HCT116 (cell line): ENCODE measurements at places on chromosomes 2 and 18. TPM values are rescaled to one million over a fixed set of nuclear protein-coding genes. Genes with fewer than 3 reads are reported as not detected.

KCNK3 gene
- 0.71 TPM for total RNA-seq

SOX11 gene
- total RNA-seq: 0.02 TPM

MAB21L4 gene
- total RNA-seq: not detected

CASP10 gene
- total RNA-seq: 2.6 TPM

RELCH gene
- 17.4 TPM for total RNA-seq

INHBB gene
- 0.27 TPM for total RNA-seq

FAM228A gene
- total RNA-seq: not detected

GDF7 gene
- 0.02 TPM for total RNA-seq

STPG4 gene
- 10.6 TPM for total RNA-seq

RAB6C gene
- total RNA-seq: not detected

CNTNAP5 gene
- total RNA-seq: not detected

CHRND gene
- not detected for total RNA-seq

SP140 gene
- 2.6 TPM for total RNA-seq

CDK15 gene
- not detected for total RNA-seq

C1QL2 gene
- not detected for total RNA-seq

NAT8 gene
- total RNA-seq: not detected

CPO gene
- total RNA-seq: 0.32 TPM

ZC3H6 gene
- 7.0 TPM for total RNA-seq

TMEM247 gene
- not detected for total RNA-seq

UGT1A1 gene
- total RNA-seq: not detected

AQP4 gene
- total RNA-seq: 0.07 TPM

ACMSD gene
- total RNA-seq: not detected

CHRNG gene
- not detected for total RNA-seq

MC2R gene
- total RNA-seq: not detected

CXXC1 gene
- 101 TPM for total RNA-seq

SLC4A3 gene
- total RNA-seq: 23.0 TPM

MYCN gene
- not detected for total RNA-seq

PLB1 gene
- total RNA-seq: 0.49 TPM

LRP2 gene
- 0.20 TPM for total RNA-seq

KCNF1 gene
- total RNA-seq: 0.52 TPM

RAB17 gene
- 41.8 TPM for total RNA-seq

IL36B gene
- total RNA-seq: not detected

CTAGE1 gene
- not detected for total RNA-seq

AMER3 gene
- total RNA-seq: not detected

RIT2 gene
- not detected for total RNA-seq

GPR155 gene
- total RNA-seq: 3.8 TPM

HTR2B gene
- not detected for total RNA-seq
